ENCODE measurements at places on chromosomes 16 and 17.
A peak's percentile ranks its signal among the peaks of the same experiment; 100 is the strongest.

DNA sequence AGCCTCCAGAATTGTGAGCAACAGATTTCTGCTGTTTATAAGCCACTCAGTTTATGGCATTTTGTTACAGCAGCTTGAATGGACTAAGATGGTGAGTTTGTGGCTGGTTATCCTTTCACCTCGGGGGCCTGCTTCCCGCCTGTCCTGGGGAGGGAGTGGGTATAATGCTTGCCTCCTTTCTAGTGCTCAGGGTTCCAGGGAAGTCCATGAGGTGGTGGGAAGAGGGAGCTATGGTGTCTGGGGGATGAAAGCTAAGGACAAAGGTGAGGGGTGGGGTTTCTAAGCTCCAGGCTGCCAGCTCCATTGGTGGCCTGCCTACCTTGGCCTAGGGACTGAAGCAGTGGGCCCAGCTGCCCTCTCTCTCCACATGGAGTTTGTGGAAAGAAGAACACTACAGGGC is 50.2 kb upstream of the SDK2 start:
- no peak for DNase-seq

- DNase-seq = no peak
Observed at GRCh38 chr17:82699551-82699950, 1.1 kb upstream of the RAB40B start.

GRCh38 chr16:19431636-19432340 is 14.1 kb downstream of the TMC5 start:
- DNase-seq = no peak

GRCh38 chr16:4428500-4428899 is 2.8 kb downstream of the DNAJA3 start:
- no peak for DNase-seq

GRCh38 chr17:79781736-79782575 is 4.0 kb downstream of the CBX2 start:
- DNase-seq = peak; percentile 4
